Activated CD4-positive, CD25-positive, alpha-beta regulatory T cell treated with anti-CD3 and anti-CD28 coated beads, Interleukin-2, amount 50 U/mL, for 24 hours (primary cell): ENCODE measurements at places on chromosomes 16 and 17.
A peak's percentile ranks its signal among the peaks of the same experiment; 100 is the strongest.

DNA sequence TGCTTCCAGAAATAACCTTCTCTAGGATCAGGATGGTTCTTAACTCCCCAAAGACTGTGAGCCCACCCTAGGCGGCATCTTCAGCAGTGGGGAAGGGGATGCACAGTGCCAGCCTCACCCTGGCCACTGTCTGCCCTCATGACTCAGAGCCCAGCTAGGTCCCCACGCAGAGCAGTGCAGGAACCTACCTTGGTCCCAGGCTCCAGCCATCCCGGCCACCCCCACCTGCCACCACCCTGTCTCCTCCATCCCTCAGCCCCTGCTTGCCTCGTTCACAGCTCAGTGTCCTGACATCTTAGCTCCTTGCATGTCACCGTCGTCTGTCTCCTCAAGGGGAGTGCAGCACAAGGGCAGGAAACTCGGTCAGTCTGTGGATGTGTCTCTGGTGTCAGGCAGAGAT, 16.1 kb upstream of the KRTAP17-1 start:
- no peak for ATAC-seq

GRCh38 chr17:57553991-57554825, 190.9 kb downstream of the CCDC182 start:
- no peak for ATAC-seq

GRCh38 chr16:86565181-86565631, 1.4 kb upstream of the FOXC2 start:
- ATAC-seq, result no peak

DNA sequence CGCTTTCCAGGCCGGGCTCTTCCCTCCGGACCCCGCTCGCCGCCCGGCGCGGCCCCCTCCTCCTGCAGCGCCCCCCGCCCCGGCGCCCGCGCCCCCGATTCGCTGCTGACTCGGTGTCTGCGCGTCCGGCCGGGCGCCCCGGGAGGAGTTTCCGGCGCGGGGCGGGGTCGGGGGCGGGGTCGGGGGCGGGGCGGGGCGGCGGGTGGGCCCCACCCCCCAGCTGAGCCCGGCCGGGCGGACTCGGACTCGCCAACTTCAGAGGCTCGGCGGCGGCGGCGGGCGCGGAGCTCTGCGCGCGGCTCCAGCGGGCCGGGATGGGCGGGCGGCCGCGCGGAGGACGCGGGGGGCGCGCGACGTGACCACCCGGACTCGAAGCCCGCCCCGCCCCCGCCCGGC, at the start of gene METRNL:
TSS of gene METRNL (plus strand) at position 258 of the 396 bp plus-strand sequence. CDS start 207 bp downstream, outside the sequence.
- ATAC-seq, result peak; percentile 33

GRCh38 chr17:13002761-13003453, 14.9 kb downstream of the ELAC2 start:
- ATAC-seq, result no peak

DNA sequence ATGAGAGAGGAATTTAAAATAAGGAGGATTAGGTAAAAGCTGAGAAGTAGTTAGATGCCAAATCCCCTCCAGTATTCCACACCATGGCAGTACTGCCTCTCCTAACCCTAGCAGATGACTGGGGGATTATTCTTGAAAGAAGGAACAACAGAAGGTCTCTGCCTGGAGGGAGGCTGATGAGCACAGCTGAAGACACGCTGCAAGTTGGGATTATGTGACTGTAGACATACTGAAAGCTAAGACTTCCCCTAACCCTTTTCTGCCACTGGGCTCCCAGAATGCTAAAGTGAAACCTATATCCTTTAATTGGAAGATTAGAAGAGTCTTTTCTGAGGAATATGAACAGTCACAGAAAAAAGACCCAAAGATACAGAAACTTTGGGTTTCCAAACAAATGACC, 27.7 kb upstream of the SLC46A1 start:
- no peak for ATAC-seq

GRCh38 chr16:5386989-5387388, 289.4 kb upstream of the EEF2KMT start:
- ATAC-seq, result no peak

GRCh38 chr17:80418589-80418988, 3.6 kb downstream of the ENDOV start:
- ATAC-seq, result no peak

DNA sequence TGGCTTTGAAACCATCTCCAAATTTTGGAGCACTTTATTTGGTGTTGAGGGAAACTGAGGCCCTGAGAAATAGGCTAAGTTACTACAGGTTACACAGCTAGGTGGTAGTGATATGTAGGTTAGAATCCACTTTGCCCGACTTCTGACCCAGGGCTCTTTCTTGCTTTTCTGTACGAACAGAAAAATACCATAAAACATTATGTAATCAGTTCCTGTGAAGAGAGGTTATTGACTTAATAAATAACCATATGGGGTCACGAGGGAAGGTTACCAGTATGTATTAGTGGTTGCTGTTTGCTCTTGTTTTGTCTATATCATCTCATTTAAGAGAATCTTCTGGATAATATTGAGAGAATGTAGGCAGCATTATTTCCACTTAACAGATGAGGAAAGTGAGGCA, 172.2 kb upstream of the MAF start:
- no peak for ATAC-seq

GRCh38 chr16:3642397-3643094, 11.9 kb upstream of the DNASE1 start:
- ATAC-seq, result no peak

DNA sequence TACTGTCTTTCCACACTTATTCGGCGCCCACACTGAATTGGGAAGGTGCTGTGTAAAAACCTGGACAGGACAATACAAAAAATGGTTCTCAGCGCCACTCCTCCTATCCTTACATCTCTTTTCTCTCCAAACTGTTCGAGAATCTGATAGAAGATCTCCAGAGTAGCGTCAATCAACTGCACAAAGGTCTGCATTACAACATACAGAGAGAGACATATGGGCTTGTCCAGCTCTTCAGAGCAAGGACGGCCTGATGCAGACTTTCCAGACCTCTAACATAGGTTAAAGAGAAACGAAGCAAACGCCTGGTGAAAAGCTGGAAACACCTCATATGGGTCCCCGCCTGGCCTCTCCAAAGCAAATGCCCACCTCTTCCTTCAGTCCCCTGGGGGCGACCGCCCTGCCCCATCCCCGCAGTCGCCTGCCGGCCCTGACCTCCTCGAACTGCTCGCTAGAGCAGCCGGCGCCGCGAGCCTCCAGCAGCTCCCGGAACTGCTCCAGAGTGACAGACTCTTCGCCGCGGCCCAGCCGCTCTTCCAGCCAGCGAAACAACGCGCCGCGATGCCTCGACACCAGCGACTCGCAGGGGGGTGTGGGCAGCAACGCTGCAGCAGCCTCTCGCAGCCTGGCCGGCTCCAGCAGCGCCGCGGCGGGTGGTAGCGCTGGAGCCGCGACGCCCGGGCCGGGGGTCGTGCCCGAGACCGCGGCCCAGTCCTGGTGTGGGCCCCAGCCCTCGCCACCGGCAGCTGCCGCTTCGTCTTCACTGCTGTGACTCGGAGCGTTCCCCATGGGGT, 526 bp downstream of the ZZEF1 start:
- peak; percentile 1 for ATAC-seq

GRCh38 chr17:40810494-40810893, 10.7 kb upstream of the KRT28 start:
- ATAC-seq, result no peak

GRCh38 chr16:28210264-28210663, 1.5 kb downstream of the XPO6 start:
- ATAC-seq, result no peak

DNA sequence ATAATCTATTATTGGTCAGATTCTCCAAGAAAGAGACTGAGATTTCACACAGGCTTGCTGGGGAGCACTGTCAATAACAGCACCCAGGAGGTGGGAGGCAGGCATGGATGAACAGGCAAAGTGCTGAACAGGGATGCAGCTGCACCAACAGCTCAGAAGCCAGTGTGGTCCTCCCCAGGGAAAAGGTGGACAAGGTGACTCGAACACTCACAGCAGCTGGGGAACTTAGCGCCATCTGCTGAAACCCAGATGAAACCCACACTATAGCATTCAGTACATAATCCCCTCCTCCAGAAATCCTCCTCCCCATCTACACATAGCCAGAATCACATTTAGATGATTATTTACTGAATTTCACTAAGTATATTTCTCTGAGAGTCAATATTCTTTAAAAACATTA, 255.2 kb upstream of the WSB1 start:
- ATAC-seq, result no peak

DNA sequence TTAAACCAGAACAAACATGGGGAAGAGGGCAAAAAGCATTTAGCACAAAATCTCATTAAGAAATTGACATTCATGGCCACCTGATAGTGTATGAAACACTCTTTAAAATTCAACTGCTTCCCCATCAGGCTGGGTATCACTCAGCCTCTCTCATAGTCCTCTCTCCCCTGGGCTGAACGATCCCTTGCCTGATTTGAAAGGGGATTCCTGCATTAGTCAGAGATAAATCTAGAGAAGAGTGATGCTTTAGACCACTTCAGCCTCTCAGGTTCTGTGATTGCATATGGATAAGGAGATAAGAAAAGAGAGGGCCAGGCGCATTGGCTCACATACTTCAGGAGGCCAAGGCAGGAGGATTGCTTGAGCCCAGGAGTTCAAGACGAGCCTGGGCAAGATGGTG, 280.0 kb downstream of the SOX9 start:
- no peak for ATAC-seq

GRCh38 chr16:50254072-50254471, 12.3 kb upstream of the ADCY7 start:
- ATAC-seq, result no peak

GRCh38 chr16:10081201-10081940, 100.9 kb downstream of the GRIN2A start:
- no peak for ATAC-seq

DNA sequence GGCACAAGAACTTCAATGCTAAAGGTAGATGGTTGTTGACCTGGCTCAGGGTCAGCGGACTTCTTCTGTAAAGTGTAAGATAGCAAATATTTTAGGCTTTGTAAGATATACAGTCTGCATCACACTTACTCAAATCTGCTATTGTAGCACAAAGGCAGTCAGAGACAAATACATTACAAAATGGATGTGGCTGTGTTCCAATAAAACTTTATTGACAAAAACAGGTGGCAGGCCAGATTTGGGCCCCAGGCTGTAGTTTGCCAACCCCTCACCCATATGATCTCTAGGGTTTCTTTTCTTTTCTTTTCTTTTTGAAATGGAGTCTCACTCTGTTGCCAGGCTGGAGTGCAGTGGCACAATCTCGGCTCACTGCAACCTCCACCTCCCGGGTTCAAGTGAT, 39.5 kb upstream of the TMEM132E start:
- no peak for ATAC-seq

- peak; percentile 56 for ATAC-seq
Measured at GRCh38 chr16:79278506-79278905, 322.0 kb downstream of the MAF start.

DNA sequence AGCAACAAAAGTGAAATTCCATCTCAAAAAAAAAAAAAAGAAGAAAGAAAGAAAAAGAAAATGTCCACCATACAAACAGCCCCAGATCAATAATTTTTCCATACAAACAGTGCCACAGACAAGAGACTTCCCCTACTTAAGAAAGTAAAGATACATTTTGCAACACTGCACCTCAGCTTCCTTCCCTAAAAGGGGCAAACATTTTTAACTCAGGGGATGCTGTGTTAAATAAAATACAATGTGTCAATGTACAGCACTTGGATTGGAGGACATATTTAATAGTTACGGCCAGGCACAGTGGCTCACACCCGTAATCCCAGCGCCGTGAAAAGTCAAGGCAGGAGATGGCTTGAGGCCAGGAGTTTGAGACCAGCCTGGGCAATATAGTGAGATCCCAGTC, 22.3 kb downstream of the MYH11 start:
- ATAC-seq, result no peak

- peak; percentile 27 for ATAC-seq
Measured at GRCh38 chr17:32111141-32111771, 31.0 kb upstream of the RHOT1 start.

GRCh38 chr16:8814095-8814806, 16.6 kb downstream of the PMM2 start:
- no peak for ATAC-seq

DNA sequence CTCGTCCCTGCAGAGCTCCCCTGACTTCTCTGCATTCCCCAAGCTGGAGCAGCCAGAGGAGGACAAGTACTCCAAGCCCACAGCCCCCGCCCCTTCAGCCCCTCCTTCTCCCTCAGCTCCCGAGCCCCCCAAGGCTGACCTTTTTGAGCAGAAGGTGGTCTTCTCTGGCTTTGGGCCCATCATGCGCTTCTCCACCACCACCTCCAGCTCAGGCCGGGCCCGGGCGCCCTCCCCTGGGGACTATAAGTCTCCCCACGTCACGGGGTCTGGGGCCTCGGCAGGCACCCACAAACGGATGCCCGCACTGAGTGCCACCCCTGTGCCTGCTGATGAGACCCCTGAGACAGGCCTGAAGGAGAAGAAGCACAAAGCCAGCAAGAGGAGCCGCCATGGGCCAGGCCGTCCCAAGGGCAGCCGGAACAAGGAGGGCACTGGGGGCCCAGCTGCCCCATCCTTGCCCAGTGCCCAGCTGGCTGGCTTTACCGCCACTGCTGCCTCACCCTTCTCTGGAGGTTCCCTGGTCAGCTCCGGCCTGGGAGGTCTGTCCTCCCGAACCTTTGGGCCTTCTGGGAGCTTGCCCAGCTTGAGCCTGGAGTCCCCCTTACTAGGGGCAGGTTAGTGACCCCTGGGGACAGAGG, 11.4 kb downstream of the MLLT6 start:
- ATAC-seq, result no peak

- no peak for ATAC-seq
Measured at GRCh38 chr16:72187551-72187950, 15.6 kb upstream of the PMFBP1 start.

DNA sequence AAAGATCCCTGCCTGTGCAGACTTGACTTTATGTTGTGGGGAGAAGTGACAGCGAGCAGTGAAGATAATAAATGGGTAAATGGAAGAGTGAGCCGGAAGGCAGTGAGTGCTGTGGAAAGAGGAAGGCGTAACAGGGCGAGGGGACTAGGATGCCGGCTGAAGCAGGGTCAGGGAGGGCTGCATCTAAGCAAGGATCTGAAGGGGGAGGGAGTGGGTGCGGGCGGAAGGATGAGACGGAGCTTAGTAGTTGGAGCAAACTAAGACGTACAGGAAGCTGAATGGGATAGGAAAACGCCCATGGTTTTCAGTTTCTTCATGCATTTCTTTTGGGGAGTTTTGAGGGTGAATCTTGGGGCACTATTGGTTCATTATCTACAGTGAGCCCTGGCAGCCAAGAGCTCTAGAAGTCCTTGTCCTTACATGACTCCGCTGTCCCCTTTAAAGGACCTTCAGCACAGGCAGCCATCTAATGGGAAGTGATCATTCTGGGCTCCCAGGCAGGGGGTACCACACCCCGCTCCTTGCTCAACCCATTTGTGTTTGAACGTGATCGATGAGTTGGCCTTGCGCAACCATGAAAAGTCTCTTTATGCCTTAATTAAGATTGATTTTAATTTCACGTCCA, 10.4 kb upstream of the NAT9 start:
- no peak for ATAC-seq

- ATAC-seq, result no peak
Measured at GRCh38 chr17:60327134-60327900, 64.6 kb downstream of the USP32 start.

DNA sequence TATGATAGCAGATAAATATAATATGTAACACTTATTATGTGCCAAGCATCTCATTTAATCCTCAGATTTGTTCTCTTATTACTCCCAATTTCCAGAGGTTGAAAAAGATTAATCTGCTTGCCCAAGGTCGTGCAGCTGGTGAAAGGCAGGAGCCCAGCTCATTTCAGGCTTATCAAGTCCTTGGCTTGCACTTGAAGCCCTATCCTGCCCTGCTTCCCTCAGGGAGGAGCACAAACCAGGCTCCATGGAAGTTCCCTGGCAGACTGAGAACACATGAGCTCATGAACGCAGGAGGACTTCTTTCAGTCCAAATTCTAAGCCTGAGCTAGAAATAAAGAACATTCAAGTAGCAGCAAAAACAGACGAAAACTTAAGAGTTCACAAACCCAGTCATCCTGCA, 74.8 kb downstream of the USP31 start:
- no peak for ATAC-seq
